Stimulated activated effector memory CD8-positive, alpha-beta T cell treated with anti-CD3 and anti-CD28 coated beads, Interleukin-12 subunit alpha, Interleukin-12 subunit beta, amount 100 ng/mL, for 72 hours (primary cell): ENCODE measurements at places on chromosomes 13 and 19.

GRCh38 chr19:6047256-6047655 is 63.0 kb downstream of the RFX2 start:
- no peak for DNase-seq

DNA sequence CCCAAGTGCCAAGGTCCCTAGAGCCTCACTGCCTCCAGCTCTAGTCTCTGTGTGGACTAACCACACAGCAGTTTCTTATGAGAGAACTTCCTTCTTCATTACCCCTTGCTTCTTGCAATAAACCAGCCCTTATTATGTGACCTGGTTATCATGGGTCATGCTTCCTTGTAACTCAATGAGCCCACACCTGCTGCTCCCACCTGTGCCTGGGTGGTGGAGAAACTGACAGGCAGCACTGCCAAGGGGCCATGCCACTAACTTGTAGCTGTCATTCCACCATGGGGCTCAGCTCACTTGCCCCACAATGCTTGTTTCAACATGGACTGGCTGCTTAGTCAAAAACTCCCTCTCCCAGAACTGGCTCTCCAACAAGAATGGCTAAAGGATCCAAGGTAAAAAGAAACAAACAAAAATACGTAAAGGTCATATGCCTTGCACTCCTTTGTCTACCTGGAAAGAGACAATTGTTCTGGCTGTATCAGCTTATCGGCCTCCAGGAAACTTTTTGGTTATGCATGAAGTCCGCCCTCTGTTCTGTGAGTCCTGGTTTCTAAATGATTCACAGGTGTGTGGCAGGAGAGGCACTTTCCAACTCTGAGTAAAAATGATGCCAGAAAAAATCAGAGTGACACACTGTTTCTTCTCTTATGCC is 446.4 kb downstream of the COG6 start:
- peak; percentile 59 for DNase-seq

DNA sequence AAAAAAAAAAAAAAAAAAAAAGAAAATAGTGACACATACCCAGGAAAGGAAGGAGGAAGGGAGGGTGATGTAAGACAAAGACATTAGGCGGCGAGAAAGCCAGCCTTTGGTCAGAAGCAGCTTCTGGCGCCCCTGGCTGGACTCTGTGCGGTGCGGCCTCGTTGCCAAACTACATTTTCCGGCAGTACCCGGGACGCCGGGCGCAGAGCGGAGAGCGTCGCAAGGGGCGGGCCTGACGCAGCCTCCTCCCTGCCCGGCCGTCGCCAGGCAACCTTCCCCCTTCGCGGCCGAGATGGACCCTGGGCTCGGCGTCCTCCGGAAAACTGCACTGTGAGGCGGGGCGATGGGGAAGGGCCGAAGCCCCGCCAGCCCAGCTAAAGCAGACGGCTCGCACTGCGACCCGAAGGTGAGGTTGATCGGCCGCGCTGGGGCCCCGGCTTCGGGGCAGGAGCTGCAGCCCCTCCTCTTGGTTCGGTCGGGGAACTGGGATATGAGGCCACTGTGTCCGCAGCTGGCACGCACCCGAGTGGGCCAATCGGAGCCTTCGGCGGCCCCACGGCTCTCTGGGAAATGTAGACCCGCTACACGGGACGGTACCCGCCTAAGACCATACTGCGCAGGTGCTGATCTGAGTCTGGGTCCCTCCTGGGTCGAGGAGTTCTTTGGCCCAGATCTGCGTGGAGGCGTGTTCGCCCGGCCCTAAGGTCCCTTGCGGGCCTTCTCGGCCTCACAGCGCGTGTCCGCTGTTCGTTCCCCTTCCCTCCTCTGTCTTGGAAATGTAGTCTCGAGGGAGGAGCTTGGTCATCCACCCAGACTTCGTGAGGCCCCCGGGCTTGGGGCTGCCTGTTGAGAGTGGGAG is 2.3 kb upstream of the MZF1 start:
- peak; percentile 94 for DNase-seq

DNA sequence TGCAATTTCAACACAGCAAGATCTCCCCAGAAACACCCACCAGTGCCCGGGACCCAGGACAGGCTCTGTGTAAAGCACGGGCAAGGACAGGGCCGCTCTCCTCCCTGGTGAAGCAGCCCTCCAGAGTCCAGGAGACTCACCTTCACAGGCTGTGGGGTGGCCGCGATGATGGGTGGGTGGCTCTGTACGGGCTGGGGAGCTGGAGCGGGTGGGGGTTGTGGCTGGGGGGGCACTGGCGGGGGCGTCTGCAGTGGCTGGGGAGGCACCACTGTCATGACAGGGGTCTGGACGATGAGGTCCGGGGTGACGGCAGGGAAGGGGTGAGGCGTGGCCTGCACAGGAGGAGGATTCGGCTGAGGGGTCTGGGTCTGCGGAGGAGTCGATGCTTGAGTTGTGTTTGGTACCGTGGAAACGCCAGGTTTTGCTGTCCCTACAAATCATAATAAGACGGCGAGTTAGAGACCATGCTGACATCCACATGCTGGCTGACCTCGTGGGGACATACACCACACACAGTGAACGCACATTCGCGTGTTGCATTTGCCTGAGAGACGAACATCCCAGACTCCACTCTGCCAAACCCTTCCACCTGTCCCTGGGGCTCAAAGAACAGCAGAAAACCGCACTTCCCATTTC is 33.1 kb upstream of the EPHX3 start:
- DNase-seq: no peak

GRCh38 chr19:46784262-46785053 is 3.9 kb downstream of the SLC1A5 start:
- peak; percentile 38 for DNase-seq

GRCh38 chr13:41611385-41611784 is 154.0 kb downstream of the RGCC start:
- DNase-seq: no peak

DNA sequence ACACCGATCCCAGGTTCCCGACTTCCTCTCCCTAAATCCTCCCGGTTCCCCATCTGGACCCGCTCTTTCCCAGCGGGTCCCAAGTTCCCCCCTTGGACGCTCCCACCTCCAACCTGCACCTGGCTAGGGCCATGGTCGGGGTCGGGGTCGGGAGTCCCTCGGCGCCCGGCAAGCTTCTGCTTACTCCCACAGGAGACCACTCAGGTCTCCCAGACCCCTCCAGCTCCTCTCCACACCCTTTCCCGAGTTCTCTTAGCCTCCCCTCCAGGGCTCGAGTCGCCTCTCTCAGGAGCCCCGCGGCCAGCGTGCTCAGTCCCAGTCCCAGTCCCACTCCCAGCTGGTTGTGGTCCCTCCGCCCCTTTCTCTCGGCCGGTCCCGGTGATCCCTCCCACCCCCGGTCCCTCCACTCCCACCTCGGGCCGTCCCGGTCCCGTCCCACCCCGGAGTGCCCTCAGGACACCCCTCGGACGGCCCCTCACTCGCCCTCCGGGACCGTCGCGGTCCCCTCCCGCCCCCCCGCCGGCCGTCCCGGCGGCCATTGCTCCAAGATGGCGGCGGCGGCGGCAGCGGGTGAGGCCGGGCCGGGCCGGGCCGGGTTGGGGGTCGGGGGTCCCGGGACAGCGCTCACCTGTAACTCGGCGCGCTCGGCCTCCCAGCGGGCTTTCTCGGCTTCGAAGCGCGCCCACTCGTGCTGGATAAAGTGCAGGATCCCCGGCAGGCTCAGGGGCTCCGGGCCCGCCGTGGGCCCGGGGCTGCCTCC is at the start of gene FKRP:
Gene FKRP, plus strand, starts transcription at position 537 of the 760 bp plus-strand sequence. CDS start 9,394 bp downstream, outside the sequence.
- DNase-seq: peak; percentile 65

DNA sequence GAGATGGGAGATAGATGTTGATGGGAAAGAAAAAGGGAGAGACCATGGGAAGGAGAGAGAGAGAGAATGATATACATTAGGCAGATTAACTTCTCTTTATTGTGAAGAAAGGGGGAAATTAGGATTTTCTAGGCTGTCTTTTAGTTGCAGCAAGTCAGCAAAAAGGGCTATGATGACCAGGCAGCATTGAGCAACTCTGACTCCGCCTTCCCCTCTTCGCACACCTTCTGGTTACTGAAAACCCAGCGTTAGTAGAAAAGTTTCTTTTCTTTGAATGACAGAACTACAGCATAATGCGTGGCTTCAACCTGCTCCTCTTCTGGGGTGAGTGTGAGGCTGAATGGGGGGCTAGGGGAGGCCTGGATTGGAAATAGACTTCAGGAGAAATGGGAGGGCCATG is at the start of gene ADGRE1:
Gene ADGRE1, plus strand, starts transcription at position 264 of the 400 bp plus-strand sequence. Its CDS starts 30 bp downstream, at position 294.
- DNase-seq: no peak

GRCh38 chr13:65460136-65460535 is 1770.0 kb downstream of the PCDH9 start:
- DNase-seq: no peak
